ENCODE measurements at places on chromosomes 4 and X. TPM values are rescaled to one million over a fixed set of nuclear protein-coding genes. Genes with fewer than 3 reads are reported as not detected.

The SSX4 gene
- under 0.01 TPM for total RNA-seq

The SERPINA7 gene
- total RNA-seq, result not detected

The AMTN gene
- total RNA-seq, result not detected

The RADX gene
- 10.3 TPM for total RNA-seq

The RRH gene
- total RNA-seq, result not detected

The NRK gene
- total RNA-seq, result under 0.01 TPM

The PHKA1 gene
- total RNA-seq, result 6.7 TPM

The PROM1 gene
- total RNA-seq, result 1.7 TPM

The FGA gene
- not detected for total RNA-seq

The CYSLTR1 gene
- not detected for total RNA-seq

Data from melanocyte of skin (primary cell).